Left ventricle myocardium inferior (tissue), 1 donor: ENCODE measurements at places on chromosomes 3 and 15. TPM values are rescaled to one million over a fixed set of nuclear protein-coding genes. Genes with fewer than 3 reads are reported as not detected.

Gene XIRP1
- total RNA-seq = 386 TPM

Gene TRH
- total RNA-seq = not detected

Gene SLC9C1
- 1.3 TPM for total RNA-seq

Gene VGLL3
- total RNA-seq = 4.0 TPM

Gene ADGRG7
- total RNA-seq = not detected

Gene CFAP100
- total RNA-seq = not detected

Gene HCLS1
- total RNA-seq = 8.7 TPM

Gene AHSG
- total RNA-seq = not detected

Gene PDCD7
- 14.5 TPM for total RNA-seq

Gene HTR3E
- not detected for total RNA-seq

Gene USP19
- total RNA-seq = 62.5 TPM

Gene CCR5
- 0.22 TPM for total RNA-seq

Gene CELSR3
- 0.14 TPM for total RNA-seq
